ENCODE measurements at places on chromosomes 2 and 18.

DNA sequence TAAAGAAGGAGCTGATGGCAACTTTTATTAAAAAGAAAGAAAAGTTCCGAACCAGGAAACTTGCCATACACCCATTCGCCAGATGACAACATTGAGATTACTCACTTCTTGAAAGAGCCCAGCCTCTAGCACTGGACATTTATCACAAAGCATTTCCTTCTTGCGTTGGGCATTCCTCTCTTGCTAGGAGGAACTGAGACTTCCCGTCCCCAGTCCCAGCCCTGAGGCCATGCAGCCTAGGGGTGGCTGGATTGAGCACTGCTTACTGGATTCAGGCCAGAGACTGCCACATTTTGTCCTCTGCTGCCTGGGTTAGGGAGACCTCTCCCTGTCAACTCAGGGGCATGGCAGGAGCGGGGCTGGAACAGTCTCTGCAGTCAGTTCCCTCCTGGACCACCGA lies 80.1 kb downstream of the SDC1 start:
- DNase-seq, result peak; percentile 39

GRCh38 chr18:79185648-79186047 lies 116.5 kb downstream of the ATP9B start:
- no peak for DNase-seq

DNA sequence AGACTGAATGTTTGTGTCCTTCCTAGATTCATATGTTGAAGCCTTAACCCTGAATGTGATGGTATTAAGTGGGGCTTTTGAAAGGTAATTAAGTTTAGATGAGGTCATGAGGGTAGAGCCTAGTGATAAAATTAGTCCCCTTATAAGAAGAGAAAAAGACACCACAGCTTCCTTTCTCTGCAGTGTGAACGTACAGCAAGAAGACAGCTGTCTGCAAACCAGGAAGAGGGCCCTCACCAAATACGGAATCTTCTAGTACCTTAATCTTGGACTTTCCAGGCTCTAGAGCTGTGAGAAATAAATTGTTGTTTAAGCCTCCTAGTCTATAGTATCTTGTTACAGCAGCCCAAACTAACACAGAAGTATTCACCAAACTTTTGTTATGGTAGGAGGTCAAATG lies 57.1 kb upstream of the CYTIP start:
- DNase-seq, result no peak

DNA sequence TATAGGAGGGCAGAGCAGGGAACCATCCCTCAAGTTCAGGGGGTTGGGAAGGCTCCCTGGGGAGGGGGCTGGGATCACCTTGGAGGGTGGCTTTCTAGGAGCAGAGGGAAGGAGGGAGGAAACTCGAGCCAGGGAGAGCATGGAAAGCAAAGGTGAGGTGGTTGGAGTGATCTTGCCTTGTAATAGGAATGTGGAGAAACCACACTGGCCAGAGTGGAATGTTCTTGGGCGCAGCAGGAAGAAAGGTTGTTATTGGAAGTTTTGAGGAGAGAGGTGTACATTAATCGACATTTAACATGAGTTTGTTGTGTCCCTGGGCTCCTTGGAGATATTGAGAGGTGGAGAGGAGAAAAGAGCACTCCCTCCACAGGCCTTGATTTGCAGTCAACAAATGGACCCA lies 272.2 kb downstream of the PRKCE start:
- no peak for DNase-seq

- no peak for DNase-seq
Observed at GRCh38 chr18:70672581-70672980, 383.7 kb downstream of the SOCS6 start.

DNA sequence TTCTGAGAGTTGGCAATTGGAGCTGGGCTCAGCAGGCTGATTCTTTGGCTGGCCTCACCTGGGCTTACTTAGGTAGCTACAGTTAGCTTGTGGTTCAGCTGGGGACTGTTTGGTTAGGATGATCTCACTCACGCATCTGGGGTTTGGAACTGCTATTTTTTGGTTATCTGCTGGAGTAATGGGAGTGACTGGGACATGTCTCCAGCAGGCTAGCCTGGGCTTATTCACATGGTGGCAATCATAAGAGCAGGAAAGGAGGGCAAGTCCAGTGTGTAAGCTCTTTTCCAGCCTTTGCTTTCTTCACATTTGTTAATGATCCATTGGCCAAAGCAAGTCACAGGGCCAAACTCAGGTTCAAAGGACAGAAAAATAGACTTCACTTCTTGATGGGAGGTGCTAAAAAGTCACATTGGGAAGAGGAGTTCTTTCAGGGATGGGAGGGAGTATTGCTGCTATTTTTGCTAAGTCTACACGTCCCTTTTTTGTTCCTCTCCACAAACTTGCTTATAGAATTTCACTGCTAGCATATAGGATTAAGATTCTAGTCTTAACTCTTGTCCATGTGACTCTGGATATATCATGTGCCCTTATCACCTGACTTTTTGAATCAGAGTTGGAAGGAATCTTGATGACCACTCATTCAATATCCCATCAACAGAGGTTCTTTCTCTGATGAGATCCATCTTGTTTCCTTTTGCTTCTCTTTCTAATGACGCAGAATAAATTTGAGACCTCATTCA lies 174.0 kb downstream of the ZFP36L2 start:
- DNase-seq, result no peak

GRCh38 chr18:44590956-44591670 lies 89.6 kb upstream of the SETBP1 start:
- DNase-seq, result no peak

DNA sequence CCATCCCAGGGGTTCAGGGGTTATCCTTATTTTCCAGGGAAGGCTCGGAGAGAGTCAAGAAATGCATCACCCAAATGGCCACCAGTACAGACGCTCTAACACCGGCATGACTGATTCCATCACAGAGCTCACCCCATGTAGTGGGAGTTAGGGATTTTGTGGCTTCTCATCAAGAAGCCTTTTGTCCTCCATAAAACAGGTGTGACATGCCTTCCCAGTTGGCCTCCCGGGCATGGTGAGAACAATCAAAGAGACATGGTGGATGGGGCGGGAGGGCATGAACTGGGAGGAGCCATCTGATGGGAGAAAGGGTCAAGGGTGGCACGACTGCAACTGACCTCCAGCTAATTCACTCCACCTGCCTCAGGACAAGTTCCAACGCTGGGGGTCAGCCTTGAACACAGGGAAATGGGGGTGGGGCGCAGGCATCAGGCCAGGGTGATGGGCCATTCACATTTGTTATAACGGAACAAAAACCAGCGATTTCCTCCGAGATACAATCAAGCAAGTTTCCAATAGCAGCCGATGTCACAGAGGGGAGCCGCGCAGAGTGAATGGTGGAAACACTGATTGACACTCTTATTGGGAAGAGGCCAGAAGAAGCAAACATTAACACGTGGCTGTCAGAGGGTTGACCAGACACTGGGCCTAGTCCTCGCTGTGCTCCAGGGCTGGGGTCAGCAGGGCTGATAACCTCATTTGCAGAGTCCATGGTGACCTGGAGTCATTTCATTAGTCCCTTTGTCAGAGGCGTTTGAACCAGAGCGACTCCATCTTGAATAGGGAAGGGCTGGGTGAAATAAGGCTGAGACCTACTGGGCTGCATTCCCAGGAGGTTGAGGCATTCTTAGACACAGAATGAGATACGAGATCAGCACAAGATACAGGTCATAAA lies 80.5 kb upstream of the HPCAL1 start:
- DNase-seq, result no peak

DNA sequence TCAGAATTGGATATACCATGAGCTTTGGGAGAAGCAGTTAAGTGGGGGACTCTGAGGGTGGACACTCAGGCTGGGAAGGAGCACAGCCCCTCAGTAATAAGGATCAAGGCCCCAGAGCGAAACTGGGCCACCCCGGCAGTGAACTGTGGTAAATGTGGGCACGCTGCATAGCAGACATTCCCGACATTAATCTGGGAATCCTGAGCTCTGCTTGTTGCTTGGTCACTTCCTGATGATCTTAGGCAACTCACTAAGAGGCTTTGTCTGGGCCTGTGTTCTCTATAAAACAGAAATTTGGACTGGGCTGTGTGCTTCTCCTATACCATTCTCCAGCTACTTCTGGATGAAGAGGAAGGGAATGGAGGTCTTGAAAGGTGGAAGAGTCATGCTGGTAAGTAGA lies 4.8 kb downstream of the TGFBRAP1 start:
- DNase-seq, result no peak

DNA sequence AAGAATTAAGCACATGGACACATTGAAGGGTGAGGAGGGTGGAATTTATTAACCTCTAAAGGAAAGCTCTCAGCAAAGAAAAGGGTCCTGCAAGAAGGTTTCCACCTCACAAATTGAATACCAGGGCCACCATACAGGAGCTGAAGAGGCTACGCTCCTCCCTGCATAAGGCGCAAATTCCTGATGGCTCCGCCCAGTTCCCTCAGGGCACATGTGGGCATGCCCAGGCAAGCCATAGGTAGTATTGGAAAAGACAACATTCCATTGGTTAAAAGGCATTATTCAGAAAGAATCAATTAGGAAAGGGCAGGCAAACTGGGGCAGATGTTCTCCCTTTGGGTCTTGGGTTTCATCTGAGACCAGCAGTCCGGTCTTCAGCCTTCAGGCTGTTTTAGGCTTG lies 161.2 kb downstream of the PTPRM start:
- DNase-seq, result no peak

- DNase-seq, result peak; percentile 74
Observed at GRCh38 chr2:113965644-113966043, 75.8 kb downstream of the ACTR3 start.

GRCh38 chr2:197378494-197379307 lies 56.1 kb downstream of the SF3B1 start:
- DNase-seq, result peak; percentile 69

DNA sequence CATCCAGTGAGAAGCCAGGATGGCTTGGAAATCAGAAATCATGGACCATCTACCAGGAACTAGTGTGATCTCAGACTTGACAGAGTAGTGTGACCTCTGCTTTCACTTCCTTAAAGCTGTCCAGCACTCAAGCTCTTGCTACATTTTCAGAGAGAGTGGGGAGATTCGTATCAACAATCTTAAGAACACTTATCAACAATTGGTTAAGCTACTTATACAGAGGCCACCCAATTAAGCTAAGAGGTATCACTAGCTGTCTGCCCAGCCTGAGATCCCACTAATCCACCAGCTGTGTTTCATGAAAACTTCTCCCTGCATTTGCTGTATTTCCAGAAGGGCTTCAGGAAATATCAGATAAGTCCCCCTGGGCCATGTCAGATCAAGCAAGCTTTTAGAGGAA lies 4.2 kb downstream of the RPRM start:
- DNase-seq, result peak; percentile 11

DNA sequence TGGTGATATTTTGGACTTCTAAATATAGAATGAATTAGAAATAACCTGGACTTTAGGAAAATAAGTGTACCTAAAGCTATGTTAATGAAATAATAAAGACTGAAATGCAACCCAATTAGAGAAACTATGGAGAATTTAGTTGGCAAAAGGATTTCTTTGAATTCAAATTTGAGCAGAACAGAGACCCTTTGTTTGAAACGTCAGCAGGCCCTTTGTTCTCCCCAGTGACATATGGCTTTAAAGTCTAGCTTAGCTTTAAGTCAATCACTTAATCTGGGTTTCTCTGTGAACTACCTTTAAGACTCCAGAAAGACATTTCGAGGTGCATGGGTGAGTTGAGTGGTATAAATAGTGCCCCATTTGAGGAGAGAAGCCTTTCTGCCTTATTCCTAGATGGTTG lies 130.5 kb upstream of the CREB1 start:
- DNase-seq, result no peak

- no peak for DNase-seq
Observed at GRCh38 chr2:127511917-127512316, 14.4 kb downstream of the IWS1 start.

DNA sequence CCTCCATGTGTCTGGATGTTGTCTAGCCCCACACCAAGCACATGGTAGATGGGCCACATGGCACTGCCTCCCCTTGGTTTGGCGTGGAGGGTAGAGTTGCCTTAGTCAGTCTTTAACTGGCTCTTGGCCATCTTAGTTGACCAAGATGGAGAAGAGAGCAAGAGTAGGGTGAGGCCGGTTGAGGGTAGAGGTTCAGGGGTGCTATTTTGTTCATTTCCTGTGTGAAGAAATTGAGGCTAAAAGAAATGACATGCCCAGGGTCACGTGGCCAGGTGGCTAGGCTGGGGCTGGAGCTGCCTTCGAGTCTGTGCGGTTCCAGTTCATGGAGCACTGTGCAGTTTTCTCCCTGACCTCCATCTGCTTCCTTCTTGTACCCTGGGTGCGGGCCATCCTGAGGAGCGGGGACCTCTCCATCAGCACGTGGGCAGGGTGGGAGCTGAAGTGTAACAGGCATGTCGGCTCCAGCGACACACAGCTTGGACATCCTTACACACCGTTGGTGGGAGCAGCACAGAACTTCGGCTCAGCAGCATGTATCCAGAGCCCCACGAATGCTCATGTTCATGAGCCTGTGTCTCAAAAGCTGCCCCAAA lies 213.2 kb downstream of the GBX2 start:
- no peak for DNase-seq

DNA sequence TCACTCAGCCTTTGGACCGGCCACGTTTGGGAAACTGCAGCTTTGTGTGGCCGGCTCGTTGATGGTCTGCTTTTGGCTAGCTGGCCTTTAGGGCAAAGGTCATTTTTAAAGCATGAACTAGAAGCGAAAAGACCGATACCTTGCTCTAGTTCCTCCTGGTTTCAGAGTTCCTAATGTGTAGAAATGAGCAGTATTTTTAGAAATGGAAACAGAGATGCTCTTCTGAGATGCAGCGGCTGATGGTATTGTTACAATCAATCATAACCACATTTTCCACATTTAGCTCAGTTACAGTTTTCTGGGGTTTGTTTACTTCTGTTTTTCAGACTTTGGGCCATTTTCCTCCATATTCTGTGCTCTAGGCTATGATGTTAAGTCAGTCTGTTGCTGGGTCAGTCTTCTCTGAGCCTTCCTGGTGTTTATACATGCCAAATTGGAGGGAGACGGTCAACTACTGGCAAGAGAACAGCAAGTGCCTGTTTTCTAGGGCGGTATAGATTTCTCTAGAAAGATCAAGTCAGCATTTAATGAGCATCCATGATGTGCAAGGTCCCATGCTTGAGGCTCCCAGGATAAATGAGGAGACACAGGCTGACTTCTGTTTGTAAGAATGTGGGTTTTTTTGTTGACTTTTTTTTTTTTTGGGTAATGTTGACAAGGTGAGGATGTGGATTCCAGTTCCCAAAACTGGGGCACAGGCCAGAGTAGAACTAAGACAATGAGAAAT lies 28.0 kb downstream of the RNF144A start:
- DNase-seq, result peak; percentile 50
